Stimulated activated CD4-positive, alpha-beta T cell treated with anti-CD3 and anti-CD28 coated beads, Interleukin-12 subunit alpha, Interleukin-12 subunit beta, amount 100 ng/mL, for 24 hours (primary cell): ENCODE measurements at places on chromosomes 7 and 10.

GRCh38 chr7:72268090-72268489, 144.0 kb downstream of the CALN1 start:
- DNase-seq = no peak

- DNase-seq = no peak
Observed at GRCh38 chr7:85094046-85094725, 92.7 kb downstream of the SEMA3D start.

GRCh38 chr7:130841416-130841815, 107.4 kb upstream of the KLF14 start:
- no peak for DNase-seq

GRCh38 chr7:45295222-45295621, 137.6 kb downstream of the RAMP3 start:
- DNase-seq = no peak

DNA sequence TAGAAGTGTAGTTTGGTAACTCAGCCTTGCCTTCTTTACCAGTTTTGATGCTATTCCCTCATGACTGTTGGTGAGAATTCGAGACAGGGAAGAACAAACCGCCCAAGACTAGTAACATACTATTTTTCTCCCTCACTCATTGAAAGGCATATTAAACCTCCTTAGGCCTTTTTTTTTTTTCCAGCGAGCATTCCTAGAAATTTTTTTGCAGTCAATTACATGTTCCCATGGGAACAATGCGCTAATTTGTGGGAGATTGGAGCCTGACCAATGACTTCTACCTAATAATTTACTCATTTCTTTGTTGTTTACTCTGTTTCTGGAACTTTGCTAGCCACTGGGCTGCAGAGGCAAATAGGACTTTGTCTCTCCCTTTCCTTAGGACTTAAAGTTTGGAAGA, 6.0 kb downstream of the VPS50 start:
- DNase-seq = no peak

- no peak for DNase-seq
Observed at GRCh38 chr10:79403441-79404230, 41.8 kb downstream of the ZCCHC24 start.

DNA sequence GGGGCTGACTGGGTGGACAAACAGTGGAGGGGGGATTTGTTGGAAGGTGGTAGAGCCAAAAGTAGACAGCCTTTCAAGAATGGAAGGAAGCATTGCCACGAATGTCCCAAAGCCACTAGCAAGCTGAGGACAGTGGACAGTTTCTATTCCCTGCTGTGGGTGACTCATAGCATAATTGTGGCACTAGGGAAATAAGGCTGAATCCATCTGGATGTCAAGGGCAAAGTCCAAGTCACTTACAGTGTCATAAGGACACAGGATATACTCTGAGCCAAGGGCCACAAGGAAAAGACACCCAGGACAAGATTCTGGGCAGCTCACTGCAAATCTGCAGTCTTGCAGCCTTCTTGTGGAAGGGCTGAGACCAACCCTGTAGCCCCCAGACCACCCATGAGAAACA, 79.7 kb downstream of the FRMPD2 start:
- DNase-seq = no peak

DNA sequence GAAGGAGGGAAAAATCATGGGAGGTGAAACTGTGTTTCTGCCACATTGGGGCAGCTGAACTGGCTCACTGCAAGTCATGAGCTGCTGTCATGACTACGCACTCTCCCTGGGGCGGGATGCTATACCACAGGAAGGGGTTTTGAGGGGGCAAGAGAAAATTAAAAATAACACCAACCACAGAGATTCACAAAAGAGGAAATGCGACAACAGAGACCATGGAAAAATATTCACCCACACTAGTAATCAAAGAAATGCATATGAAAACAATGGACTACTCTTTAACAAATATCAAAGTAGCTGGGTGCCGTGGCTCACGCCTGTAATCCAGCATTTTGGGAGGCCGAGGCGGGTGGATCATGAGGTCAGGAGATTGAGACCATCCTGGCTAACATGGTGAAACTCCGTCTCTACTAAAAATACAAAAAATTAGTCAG, 65.2 kb upstream of the TM9SF3 start:
- DNase-seq = peak; percentile 2

GRCh38 chr7:16071246-16071857, 350.0 kb downstream of the CRPPA start:
- no peak for DNase-seq

DNA sequence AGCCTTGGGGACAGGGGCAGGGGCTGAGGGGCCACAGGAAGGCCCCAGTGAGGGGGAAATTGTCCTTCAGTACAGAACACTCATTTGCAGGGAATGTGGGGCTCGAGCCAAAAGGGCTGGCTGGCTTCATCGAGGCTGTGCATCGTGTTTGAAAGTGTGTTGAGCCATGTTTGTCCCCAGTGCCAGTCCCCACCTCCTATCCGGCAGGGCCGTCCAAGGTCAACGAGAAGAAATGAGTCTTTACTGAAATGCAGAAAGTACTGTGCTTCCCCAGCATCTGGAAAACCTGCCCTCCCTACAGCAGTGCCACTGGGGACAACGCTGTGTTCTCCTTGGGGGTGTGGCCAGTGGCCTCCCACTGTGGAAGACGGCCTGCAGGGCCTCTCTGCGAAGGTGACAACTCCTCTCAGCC, 214.1 kb downstream of the KLF6 start:
- no peak for DNase-seq

- no peak for DNase-seq
Observed at GRCh38 chr7:136897676-136898075, 29.2 kb downstream of the CHRM2 start.

DNA sequence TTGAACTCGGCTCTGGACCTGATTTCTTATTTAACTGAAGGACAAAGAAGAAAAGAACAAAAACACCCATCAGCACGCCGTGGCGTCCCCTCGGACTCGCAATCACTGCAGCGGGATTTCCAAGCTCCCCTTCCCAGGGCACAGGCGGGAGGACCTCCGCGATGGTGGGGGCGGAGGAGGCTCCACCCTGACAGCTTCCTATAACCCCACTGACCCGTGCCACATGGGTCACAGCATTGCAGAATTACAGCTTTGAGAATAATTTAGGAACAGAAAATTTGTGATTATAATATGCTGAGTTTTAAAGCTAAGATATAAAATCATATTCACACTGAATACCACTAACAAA, 129.7 kb upstream of the SEC61G start:
- no peak for DNase-seq

- no peak for DNase-seq
Observed at GRCh38 chr10:97689559-97690020, 2.5 kb upstream of the AVPI1 start.

DNA sequence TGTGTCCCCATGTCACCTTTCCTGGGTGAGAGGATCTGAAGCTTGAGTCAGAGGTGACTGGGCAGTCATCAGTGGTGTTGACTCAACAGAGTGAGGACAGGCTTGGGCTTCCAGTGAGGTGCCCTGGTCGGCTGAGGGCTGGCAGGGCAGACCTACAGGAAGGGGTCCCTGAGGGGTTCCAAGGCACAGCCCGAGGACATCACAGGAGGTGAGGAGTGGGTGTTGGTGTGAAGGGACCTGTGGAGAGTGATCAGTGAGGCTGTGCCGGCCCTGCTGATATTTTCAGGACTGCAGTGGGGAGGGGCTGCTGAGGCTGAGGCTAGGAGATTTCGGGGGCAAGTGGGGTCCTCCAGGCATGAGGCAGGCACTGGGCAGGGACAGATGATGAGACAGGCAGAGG, 545.5 kb downstream of the TCERG1L start:
- DNase-seq = no peak

- no peak for DNase-seq
Observed at GRCh38 chr7:28718545-28718944, 239.6 kb downstream of the TRIL start.

DNA sequence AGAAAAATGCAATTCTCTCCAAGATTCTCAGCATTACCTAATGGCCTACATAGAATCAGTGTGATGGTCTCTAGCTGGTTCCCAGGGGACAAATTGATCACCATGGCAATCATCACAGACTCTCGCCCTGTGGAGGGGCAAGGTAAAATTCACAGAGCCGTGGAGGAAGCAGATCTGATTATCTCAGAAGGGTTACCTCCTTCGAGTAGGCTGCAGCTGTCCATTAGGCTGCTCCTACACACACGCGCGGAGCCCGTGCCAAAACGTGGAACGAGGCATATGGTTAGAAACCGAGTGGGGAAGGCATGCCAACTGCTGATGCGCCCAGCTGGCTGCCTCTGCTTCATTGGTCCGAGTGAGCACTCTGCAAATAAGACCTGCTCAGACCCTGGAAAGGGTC, 52.8 kb upstream of the PTER start:
- DNase-seq = no peak

DNA sequence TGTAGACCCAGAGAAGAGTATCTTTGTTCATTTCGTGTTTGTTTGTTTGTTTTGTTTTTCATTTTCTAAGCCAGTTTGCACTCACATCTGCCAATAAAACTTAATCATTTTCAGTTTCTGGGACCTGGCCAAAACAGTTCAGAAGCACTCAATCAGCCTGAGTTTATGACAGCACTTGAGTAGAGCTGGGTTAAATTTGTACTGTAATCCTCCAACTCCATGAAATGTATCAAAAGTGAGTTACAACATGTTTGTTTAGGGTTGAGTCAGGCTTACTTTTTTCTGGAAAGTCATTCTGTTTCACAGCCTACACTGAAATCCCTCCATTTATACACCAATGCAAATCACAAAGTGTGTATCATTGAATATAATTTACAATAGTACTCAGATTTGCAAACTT, 91.9 kb downstream of the ZWINT start:
- no peak for DNase-seq

GRCh38 chr10:87685832-87686574, 26.3 kb downstream of the PAPSS2 start:
- DNase-seq = no peak

GRCh38 chr10:62130948-62131347, 137.7 kb downstream of the RTKN2 start:
- DNase-seq = no peak

- no peak for DNase-seq
Observed at GRCh38 chr10:132882069-132882951, 60.1 kb downstream of the CFAP46 start.

DNA sequence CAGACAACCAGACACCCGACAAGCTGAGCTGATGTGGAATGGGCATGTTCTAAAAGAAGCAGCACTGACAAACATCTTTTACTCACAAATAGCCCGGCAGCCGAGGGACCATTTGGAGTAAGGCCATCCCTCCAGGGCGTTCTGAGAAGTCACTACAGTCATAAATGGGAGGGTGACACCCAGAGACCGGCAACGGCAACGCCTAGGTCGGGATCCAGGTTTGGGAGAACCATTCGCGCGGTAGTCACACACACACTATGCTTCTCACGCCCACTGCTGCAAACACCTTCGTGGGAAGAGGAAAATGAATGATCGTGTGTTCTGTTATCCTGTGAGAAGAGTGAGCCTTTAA, 9.8 kb downstream of the TNS3 start:
- DNase-seq = no peak

DNA sequence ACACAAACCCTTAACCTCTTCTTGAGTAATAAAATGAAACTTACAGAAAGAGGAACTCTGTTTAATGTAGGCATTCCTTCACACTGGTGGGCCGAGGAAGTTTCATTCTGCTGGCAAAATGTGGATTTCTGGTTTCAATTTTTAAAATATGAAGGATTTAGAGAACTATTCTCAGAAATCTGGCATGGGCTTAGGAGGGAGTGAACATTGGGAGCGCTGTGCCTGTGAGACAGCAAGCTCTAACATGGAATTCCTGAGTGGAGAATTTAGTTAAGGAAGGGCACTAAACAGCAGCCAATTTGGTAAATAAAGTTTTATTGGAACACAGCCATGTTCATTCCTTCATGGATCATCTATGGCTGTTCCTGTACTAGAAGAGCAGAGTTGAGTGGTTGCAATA, 751.8 kb upstream of the IGFBP3 start:
- DNase-seq = no peak

- DNase-seq = no peak
Observed at GRCh38 chr10:130921911-130922440, 389.5 kb downstream of the TCERG1L start.

DNA sequence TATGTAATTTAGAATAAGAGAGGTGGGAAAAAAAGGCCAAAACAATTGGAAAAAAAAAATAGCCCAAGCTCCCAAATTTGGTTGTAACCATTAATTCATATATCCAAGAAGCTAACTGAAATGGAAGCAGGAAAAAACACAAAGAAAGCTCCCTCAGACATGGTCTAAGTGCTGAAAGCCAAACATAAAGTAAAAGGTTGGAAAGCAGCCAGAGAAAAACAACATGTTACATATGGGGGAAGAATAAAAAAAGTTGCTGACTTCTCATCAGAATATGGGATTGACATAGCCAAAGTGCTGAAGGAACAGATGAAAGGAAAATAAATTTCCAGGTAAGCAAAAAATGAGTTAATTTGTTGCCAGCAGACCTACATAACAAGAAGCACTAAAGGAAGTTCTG, 40.3 kb downstream of the PDZD8 start:
- no peak for DNase-seq

DNA sequence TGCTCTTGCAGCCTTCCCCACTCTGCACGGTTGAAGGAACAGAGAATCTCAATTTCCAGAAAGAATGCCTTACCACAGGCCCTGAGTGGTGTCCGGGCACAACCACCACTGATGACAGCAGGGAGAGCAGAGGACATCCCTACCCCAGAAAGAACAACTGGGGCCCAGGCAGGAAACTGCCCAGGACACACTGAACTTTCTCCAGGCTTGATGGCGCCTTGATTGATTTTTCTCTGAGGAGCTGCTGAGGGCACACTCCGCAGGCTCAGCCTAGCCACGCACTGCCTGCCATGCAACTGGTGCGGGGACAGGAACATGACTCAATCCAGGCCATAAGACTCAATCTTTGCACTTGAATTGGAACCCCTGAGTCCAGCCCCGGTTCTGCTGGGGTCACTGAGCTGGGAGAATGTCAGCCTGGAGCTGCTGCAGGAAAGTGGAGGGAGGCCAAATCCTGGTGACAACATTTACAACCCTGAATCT, 5.9 kb downstream of the AKR1B1 start:
- DNase-seq = no peak

DNA sequence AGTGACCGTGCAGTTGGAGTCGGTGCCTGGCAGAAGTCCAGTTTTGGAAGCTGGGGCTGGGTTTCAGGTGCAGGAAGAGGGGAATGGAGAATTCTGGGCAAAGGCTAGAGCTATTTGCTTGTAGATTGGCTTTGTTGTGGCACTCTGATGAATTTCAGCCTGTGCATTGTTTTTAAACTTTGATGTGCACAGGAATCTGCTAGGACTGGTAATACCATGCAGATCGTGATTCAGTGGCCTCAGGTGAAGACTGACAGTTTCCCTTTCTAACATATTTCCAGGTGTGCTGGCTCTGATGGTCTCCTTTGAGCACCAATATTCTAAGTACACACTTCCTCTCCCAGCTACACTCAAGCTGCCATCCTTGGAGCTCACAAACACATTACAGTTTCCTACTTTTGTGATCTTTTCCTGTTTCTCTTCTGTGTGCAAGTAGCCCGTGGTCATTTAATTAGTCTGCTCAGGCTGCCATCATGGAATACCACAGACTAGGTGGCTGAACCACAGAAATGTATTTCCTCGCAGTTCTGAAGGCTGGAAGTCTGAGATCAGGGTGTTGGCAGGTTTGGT, 55.6 kb downstream of the NOC3L start:
- DNase-seq = no peak
